ENCODE measurements at places on chromosomes 11 and 22.

DNA sequence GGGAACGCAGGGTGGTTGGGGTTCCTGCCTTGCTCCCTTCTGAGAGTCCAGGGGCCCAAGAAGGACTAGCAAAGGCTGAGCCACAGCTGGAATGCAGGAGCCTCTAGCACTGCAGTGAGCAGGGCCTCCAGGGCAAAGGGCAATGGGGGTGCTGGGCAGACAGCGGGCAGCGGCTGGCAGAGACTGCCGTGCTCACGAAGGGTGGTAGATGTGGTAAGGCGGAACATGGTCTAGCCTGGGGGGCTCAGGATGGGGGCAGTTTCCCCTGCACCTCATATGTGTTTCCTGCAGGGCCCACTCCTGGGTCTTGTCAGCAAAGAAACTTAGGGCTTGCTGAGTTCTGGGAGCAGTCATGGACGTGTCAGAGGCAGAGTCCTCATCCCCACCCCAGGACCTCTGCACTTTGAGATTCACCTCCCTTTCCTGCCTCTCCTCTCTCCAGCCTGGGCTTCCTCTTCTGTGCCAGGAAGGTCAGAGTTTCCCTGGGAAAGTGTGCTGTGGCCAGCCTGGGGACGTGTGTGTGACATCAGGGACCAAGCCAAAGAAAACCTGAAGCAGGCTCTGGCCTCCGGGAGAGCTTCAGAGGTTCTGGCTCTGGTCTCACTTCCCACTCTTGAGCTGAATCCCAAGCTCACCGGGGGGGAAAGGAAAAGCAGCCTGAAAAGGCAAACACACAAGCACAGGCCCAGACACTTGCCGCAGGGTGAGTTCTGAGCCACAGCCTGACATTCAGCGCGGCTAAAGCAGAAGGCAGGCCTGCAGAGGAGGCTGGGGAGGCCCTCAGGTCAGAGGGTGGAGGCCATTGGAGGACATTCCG lies 4.4 kb downstream of the MOGAT2 start:
- no peak for DNase-seq

- DNase-seq: no peak
Observed at GRCh38 chr11:126102436-126102981, 39.8 kb upstream of the CDON start.

DNA sequence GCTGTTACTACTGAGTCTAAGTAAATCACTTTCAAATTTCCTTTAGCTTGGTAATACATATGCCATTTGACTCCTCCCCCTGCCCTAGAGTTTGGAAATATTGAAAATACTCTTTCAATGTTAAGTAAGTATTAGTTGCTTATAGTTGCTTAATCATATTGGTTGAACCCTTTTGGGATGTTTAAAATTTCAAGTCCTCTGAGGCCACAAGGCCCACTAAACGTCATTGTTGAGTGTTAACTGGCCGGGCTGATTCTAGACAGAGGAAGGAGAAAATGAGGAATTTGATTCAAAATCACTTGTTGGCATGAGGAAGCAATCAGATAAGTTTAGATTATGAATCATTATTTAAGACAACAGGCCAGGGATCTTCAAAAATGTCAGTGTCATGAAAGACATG lies 8.5 kb downstream of the NAV2 start:
- no peak for DNase-seq

- no peak for DNase-seq
Observed at GRCh38 chr11:42237701-42238235, 778.3 kb upstream of the LRRC4C start.

- DNase-seq: no peak
Observed at GRCh38 chr11:117816151-117816741, 8.3 kb downstream of the FXYD2 start.

DNA sequence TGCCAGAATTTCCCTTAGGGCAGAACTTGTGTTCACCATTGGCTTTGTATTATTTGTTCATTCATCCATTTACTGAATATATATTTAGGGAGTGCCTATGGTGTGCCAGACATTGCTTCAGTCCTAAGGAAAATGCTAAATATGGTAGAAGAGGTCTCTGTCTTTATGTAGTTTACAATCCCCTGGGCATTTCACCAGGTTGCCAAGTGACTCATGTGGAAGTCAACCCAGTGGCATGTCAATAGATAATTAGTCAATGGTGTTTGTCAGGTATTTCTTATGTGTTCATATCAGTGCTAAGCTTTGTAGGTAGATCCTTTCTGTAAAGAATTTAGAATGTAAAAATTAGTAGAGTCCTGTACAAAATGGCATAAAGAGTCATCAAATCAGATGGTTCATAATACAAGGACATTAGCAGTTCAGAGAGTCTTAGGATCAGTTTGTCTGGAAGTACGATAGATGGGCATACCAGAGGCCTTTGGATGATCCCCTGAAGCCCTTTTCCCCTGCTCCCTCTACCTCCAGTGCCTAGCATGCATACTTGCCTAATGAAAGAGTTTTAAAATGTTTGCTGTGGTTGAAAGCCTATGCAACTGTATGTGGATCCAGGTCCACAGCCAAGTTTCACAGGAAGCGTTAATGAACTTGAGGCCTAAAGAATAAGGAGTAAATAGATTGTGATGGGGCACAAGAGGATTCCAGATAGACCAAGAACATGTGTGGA lies 58.5 kb upstream of the SESN3 start:
- no peak for DNase-seq

- no peak for DNase-seq
Observed at GRCh38 chr11:13778345-13778744, 109.9 kb downstream of the FAR1 start.

DNA sequence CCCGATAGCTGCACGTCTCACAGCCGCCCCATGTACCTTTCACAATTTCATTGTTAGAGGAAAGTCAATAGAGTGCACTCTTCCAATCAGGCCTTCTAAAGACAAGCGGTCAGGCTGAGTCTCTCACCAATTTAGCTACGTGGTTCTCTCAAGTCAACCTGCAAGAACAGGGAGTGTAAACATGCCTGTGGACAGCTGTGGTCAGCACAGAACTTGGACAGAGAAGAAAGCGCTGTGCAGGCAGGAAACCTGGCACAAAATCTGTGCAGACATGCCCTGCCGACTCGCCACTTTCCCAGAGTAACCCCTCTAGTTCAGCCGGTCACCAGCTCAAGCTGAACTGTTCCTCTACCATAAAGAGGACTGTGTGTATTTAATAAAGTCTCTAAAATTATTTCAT lies 39.5 kb downstream of the CHKA start:
- DNase-seq: no peak
